ENCODE measurements at places on chromosomes 5 and 9.

- DNase-seq = no peak
Observed at GRCh38 chr9:107875571-107875980, 386.0 kb upstream of the KLF4 start.

DNA sequence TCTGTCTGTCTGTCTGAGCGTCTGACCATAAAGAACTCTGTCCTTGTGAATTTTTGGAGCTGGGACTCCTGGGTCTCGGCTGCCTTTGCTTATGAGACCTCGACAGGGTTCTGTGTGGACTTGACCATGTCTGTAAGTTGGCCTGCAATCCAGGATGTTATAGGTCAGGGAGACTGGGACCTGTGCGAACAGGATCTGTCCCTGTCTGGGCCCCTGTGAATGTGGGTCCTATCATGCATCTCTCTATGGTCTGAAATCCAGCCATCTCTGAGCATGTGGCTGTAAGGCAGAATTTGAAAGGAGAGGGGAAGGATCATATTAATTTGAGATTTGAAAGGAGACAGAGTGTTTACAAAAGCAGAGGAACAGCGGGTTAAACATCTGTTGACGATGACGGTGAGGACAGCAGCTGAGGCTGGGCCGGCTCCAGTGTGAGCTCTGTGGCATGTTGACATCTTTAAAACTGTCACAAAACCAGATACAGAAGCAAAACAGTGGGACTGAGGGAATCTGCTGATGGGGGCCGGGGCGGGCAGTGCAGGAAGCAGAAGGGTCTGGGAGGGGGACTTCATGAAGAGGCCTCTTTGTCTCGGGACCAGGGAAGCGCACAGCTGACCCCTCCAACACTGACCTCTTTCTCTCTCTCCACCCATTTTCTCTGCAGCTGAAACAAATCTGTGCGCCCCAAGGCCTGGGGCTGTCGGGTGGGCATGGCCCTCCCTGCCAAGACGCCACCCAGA is 19.1 kb upstream of the MVB12B start:
- DNase-seq = no peak

GRCh38 chr9:69276775-69277174 is 48.2 kb upstream of the ENTREP1 start:
- DNase-seq = no peak

DNA sequence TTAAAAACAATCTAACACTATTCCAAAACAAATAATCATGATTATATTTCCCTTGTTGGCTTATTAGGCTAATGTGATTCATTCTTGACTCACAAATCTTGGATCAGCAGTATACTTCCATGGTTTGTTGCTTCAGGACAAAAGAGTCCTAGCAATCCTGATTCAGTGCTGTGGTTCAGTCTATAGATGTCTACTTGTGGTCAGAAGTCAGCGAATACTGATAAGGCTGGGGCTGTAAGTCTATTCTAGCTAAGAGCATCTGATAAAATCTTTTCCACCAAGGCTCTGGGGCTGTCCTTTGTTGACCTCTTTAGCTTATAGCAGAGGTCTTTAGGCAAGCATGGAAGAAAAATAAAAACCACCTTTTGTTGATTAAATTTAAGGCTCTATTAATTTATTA is 4.4 kb upstream of the SMIM3 start:
- no peak for DNase-seq

DNA sequence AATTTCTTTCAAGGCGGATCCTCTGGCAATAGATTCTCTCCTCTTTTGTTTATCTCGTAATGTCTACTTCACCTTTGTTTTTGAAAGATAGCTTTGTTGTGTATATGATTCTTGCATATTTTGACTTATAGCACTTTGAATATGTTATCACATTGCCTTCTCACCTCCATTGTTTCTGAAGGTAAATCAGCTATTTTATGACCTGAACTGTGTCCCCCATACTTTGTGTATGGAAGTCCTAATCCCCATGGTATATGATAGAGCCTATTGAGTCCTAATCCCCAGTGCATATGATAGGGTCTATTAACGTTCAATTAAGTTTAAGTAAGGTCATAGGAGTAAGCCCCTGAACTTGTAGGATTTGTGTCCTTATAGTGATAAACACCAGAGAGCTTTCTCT is 910.2 kb upstream of the NUDT12 start:
- DNase-seq = no peak

DNA sequence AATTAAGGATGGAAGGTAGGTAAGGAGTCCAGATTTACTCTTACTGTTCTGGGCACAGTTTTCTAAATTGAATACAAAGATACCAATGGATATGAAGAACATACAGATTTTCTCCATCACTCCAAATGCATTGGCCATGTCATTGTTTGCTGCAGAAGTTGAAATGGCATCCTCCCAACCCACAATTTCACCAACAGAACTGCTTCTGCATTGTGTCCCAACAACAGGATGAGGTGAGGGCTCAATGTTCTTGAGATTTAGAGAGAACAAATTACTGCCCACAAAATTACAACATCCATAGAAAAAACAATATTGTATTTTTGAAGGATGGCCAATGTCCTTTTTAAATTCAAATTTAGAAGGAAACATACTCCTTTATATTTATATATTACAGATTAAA is 88.9 kb downstream of the NUDT12 start:
- no peak for DNase-seq

DNA sequence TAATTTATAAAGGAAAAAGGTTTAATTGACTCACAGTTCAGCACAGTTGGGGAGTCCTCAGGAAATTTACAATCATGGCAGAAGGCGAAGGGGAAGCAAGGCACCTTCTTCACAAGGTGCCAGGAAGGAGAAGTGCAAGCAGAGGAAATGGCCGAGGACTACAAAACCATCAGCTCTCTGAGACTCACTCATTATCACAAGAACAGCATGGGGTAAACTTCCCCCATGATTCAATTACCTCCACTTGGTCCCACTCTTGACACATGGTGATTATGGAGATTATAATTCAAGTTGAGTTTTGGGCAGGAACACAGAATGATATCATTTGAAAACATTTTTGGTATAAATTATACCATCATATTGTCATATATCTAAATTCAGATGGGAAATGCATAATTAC is 934.7 kb downstream of the CDH12 start:
- DNase-seq = no peak

DNA sequence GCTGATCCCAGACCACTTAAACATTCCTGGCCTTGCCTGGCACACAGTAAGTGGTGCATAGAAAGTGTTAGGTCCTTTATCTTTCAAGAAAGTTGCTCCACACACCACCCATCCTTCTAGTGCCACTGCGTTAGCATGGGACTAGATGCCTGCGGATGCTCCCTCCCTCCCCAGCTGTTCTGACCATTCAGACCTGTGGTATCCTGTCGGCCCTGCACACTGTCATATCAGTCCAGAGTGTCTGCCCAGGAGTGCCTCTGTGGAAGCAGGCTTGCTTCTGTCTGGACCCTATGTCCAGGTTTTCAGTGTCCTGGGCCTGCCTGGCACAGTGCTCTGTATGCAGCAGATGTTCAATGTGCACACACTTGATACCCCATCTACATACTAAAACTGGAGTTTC is 38.3 kb upstream of the SMU1 start:
- no peak for DNase-seq

- peak; percentile 19 for DNase-seq
Observed at GRCh38 chr5:31119938-31120641, 73.4 kb upstream of the CDH6 start.

DNA sequence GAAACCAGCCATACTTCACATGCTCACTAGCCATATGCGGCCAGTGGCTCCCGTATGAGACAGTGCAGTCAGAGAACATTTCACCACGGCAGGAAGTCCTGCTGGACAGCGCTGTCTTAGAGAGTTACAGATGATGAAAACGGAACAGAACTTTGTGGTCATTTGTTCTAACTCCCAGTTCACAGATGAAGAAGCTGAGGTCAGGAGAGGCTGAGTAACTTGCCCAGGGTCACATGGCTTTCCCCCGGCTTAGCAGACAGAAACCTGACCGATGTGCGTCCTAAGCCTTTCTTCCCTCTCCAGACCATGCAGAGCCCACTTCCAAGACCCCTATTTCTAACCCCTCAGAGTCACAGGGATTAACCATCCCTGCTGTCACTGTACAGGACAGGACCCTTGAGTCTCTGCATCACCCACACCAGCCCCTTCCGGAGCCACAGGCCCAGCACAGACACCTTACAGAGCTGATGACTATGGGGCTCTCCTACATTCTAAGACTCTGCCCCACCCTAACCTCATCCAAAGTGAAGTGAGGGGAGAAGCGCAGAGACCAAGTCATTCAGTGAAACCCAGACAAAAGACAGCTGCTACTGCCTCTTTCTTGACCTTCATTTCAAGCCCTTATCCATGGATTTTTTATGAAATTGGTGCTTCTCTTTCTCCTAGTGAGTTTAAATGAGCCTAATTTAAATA is 86.9 kb downstream of the PTPN3 start:
- DNase-seq = no peak

- DNase-seq = no peak
Observed at GRCh38 chr9:99150451-99151171, 45.7 kb downstream of the TGFBR1 start.

DNA sequence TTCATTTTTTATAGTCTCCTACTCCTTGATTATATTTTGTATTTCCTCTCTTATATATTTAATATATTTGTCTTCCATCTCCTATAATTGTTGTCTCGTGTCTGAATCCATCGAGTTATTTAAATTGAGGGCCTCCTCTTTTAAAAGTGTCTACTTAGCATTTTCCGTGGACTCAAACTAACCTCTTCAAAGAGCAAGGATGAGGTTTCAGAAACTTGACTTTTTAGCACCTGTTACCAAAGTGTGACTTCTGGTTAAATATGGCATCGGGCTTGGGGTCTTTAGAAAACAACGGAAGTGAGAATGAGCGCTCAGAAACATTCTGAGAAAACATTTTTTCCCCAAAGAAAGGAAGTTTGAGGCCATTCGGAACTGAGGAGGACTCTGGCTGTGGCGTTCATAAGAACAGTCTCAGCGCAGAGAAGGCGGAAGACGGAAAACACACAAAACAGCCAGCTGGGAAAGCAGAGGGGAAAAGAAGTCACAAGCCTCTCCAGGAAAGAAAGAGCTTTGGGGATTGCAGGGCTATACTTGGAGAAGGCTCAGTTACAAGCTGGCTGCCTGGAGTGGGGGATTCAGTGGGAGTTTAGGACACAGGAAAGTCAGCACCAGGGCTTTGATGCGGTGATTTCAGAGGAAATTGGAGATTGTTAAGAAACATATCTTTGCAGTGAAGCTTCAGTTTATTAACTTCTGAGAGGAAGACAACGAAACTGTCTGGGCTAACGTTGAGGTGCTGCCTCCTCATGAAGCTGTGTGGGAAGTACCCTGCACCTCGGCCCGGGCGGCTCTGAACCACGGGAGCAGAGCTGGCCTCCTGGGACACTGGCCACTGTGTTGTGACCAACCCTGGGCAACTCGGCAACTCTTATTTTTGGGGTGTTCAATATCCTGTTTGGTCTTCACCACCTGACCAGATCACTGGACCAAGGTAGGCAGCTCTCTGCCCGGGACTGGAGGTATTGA is 25.1 kb upstream of the IRX2 start:
- DNase-seq = no peak

- DNase-seq = no peak
Observed at GRCh38 chr9:105098370-105098769, 146.1 kb upstream of the SLC44A1 start.

- DNase-seq = peak; percentile 33
Observed at GRCh38 chr9:129778469-129778868, 24.5 kb upstream of the TOR1B start.

DNA sequence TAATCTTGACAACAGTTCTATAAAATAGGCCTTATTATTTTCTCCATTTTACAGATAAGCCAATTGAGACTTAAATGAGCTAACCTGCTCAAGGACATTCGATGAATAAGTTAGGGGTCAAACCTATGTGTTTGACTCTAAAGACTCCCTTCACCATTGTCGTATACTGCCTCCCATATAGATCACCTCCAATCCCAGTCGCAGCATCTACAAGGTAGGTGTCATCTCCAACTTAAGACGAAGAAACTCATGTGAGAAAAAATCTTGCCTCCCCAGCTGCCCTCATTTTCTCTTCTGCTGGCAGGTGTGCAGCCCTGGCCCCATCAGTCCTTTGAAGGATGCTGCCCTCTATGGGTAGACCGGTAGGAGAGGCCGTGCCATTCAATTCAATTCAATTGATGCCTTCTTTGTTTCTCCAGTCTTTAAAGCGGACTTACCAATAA is 75.2 kb upstream of the SMARCA2 start:
- peak; percentile 65 for DNase-seq

DNA sequence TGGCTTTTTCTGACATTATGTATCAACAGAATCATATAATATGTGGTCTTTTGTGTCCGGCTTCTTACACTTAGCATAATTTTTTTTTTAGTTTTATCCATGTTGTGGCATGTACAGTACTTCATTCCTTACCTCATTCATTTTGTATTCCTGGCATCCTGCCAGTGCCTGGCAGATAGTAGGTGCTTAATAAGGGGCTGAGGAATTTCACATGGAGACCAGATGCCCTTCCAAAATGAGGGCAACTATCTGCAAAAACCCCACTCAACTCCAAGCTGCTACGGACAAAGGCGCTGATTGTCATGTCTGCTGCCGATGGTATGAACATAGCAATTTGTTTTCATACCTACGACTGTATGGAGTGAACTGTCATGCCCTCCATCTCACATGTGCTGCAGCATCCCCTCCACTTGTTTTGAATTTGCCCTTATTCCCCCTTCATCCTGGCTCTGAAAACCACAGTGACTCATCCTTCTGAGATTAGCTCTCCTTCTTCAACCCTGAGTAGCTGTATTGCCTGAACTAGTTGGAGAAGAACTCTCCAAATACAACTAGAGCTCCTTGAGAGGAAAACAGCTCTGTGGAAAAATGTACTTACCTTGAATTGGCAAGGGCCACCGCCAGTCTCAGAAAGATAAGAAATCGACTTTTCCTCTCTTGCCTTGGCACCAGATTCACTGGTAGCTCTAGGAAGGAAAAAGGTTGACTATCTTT is 41.3 kb upstream of the FOXE1 start:
- no peak for DNase-seq

DNA sequence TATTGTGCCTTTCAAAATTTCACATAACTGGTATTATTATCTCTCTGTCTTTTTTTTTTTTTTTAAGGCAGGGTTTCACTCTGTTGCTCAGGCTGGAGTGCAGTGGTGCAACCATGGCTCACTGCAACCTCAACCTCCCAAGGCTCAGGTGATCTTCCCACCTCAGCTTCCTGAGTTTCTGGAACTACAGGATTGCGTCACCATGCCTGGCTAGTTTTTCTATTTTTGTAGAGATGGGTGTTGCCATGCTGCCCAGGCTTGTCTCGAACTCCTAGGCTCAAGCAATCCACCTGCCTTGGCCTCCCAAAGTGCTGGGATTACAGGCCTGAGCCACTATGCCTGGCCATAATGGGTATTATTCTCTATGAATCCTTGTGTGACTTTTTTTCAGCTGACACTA is 402.3 kb upstream of the SMARCA2 start:
- no peak for DNase-seq

GRCh38 chr5:4614088-4614487 is 526.0 kb upstream of the ADAMTS16 start:
- peak; percentile 94 for DNase-seq

DNA sequence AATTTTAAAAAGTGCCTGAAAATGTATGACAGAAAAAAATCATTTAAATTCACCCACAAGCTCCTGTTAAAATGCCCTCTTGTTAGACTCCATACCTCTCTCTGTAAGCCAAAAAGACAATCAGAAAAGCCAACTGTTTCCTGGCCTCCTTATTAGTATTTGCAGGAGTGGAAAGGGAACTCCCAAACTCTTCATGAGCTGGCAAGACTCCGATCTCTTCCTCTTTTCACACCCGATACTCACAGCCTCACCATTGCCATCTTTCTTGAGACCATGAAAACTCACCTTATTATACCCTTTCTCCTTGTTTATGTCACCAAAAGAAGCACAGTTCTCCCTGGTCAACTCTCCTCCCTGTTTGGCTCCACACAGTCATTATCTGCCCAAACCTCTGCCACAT is 197.8 kb downstream of the DMAC1 start:
- no peak for DNase-seq

Data from DMS53 (cell line).